ENCODE measurements at places on chromosomes 2 and 18. TPM values are rescaled to one million over a fixed set of nuclear protein-coding genes. Genes with fewer than 3 reads are reported as not detected.

The OSBPL1A gene
- 26.1 TPM for polyA plus RNA-seq

The TMEM150A gene
- polyA plus RNA-seq: 20.2 TPM

The TEX44 gene
- polyA plus RNA-seq: not detected

The CERKL gene
- polyA plus RNA-seq: 0.07 TPM

The CPS1 gene
- polyA plus RNA-seq: 13.5 TPM

The PMAIP1 gene
- 76.9 TPM for polyA plus RNA-seq

The ZAP70 gene
- 0.08 TPM for polyA plus RNA-seq

The IL36RN gene
- polyA plus RNA-seq: not detected

The ALLC gene
- polyA plus RNA-seq: 0.08 TPM

The ATP6V1C2 gene
- polyA plus RNA-seq: 0.06 TPM

The GAL3ST2 gene
- polyA plus RNA-seq: 0.15 TPM

Measured in SK-N-SH (cell line).